ENCODE measurements at places on chromosomes 7 and 10. TPM values are rescaled to one million over a fixed set of nuclear protein-coding genes. Genes with fewer than 3 reads are reported as not detected.

CALML5 gene
- total RNA-seq: not detected

ELFN1 gene
- total RNA-seq: 0.16 TPM

JAKMIP3 gene
- 1.0 TPM for total RNA-seq

ITIH5 gene
- total RNA-seq: not detected

TCERG1L gene
- total RNA-seq: not detected

SHOC2 gene
- total RNA-seq: 42.9 TPM

FKBP6 gene
- not detected for total RNA-seq

SEMA3D gene
- not detected for total RNA-seq

CHN2 gene
- total RNA-seq: 3.4 TPM

ADRB1 gene
- not detected for total RNA-seq

TSPAN15 gene
- 1.0 TPM for total RNA-seq

CDK5 gene
- total RNA-seq: 23.7 TPM

VSTM4 gene
- total RNA-seq: 0.27 TPM

GNG11 gene
- total RNA-seq: not detected

SPDYE9 gene
- total RNA-seq: not detected

CYP2W1 gene
- not detected for total RNA-seq

AGBL3 gene
- 1.6 TPM for total RNA-seq

FRMPD2 gene
- not detected for total RNA-seq

FEZF1 gene
- not detected for total RNA-seq

TRIM56 gene
- total RNA-seq: 60.0 TPM

CALCR gene
- total RNA-seq: not detected

LEP gene
- total RNA-seq: not detected

OR2A1 gene
- not detected for total RNA-seq

IFIT1 gene
- total RNA-seq: 3.5 TPM

TBXAS1 gene
- total RNA-seq: 3.8 TPM

MCU gene
- 12.5 TPM for total RNA-seq

PDE1C gene
- total RNA-seq: not detected

ARHGAP22 gene
- not detected for total RNA-seq

MNX1 gene
- total RNA-seq: 0.14 TPM

UNC5B gene
- total RNA-seq: not detected

PIK3AP1 gene
- 3.1 TPM for total RNA-seq

ZNF722 gene
- total RNA-seq: not detected

EPC1 gene
- total RNA-seq: 41.1 TPM

RAMP3 gene
- total RNA-seq: not detected

SPDYE8 gene
- total RNA-seq: not detected

LRRC4 gene
- total RNA-seq: not detected

OR2F1 gene
- not detected for total RNA-seq

EZH2 gene
- total RNA-seq: 92.5 TPM

SRGN gene
- 215 TPM for total RNA-seq

SFRP4 gene
- total RNA-seq: not detected

GHRHR gene
- total RNA-seq: not detected

MUC3A gene
- not detected for total RNA-seq

PHYHIPL gene
- not detected for total RNA-seq
